NCI-H1105 treated with DMSO at 0.1 percent for 48 hours (cell line): ENCODE measurements at places on chromosomes 6 and 20.
A peak's percentile ranks its signal among the peaks of the same experiment; 100 is the strongest.

DNA sequence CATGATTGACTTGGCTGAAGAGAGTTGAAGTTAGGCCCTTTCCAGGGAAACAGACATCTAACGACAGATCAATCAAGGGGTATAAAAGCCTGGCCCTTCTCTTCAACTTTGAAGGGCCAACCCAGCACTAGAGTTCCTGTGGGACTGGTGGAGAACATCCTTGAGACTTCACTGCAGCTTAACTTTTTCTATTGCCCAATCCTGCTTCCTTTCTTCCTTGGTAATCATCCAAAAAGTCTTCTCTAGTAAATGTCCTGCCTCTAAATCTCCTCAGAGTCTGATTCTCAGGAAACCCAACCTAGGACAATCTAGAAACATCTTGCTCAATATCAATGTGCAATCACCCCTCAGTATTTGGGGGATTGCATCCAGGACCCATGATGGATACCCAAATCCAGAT, 1.9 kb downstream of the MKKS start:
- DNase-seq = no peak

DNA sequence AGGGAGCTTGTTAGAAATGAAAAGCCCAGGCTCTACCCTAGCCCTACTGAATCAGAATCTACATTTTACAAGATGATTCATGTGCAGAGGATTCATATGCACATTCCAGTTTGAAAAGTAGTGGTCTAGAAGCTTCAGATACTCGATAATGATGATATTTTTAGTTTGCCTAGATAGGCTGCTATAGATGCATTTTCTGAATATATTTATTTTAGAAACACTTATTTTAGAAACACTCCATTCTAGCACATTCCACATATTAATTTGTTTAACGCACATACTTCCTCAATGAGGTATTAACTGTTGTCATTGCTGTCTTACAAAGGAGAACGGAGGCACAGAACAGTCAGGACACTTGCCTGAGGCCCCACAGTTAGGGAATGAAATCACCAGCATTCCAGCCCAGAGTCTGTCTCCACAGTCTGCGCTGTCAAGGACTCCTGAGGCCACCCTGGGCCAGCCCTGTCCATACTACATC, 64.4 kb downstream of the SNAP25 start:
- no peak for DNase-seq

DNA sequence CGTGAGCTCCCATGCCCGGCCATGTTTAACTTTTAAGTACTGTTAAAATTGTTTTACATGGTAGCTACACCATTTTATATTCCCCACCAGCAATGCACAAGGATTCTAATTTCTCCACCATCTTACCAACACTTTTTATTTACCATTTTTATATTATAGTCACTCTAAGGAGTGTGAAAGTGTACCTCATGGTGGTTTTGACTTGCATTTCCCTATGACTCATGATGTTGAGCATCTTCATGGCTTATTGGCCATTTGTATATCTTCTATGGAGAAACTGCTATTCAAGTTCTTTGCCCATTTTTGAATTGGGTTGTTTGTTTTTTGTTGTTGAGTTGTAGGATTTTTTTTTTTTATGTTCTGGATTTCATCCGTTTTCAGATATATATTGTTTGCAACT, 15.6 kb upstream of the BPHL start:
- DNase-seq = no peak

- DNase-seq = no peak
Measured at GRCh38 chr20:24212494-24212893, 223.9 kb upstream of the GGTLC1 start.

DNA sequence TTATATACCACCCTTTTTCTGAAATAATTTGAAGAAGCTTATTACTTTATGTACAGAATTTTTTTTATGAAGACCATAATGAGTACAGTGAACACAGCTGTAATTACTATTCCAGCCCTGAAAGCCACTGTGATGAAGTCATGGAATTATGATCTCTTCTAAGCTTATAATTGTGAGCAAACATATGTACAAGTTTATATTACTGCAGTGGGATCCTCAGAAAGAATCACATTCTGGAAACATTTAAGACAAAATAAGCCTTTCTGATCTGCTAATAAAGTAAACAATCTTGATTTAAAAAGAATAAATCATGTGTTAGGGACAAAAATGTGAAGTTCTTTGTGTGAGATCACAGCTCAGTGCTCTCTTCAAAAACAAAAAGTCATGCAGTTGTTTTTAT, 560.4 kb downstream of the CD109 start:
- DNase-seq = no peak

- no peak for DNase-seq
Measured at GRCh38 chr6:43702534-43703440, 15.2 kb upstream of the MRPS18A start.

DNA sequence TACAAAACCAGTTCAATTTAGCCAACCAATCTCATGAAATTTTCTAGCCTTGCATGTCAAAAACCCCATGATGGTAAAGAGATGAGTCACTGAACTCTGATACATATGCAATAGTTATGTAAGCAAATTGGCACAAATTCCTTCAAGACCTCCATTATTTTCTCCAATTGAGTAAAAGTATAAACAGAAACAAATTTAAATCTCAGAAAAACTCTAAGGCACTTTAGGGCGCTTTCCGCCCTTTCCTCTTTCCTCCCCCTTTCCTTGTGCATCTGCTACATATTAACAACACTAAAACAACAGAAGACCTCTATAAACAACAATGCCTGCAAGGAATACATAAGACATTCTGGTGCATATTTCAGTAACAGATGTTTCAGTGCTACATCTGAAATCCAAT, 48.5 kb downstream of the KIF13A start:
- no peak for DNase-seq

DNA sequence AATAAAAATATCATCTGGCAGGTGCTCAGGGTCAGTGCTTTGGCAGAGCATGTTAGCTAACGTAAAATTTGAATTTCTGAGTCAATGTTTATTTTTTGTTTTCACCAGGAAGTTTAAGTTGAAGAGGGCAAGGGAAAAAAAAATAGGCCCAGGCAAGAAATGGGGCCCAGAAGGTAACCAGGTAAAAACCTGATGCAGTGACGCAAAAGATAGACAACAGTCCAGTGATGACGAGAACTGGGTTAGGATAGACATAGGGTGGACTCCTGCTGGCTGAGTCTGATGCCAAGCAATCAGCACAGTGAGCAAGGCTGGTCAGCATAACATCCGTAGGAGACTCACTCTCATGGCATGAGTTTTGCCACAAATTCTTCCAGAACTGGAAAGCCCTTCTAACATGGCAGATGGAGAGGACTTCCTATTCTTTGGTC, 42.2 kb downstream of the ZHX3 start:
- DNase-seq = no peak

DNA sequence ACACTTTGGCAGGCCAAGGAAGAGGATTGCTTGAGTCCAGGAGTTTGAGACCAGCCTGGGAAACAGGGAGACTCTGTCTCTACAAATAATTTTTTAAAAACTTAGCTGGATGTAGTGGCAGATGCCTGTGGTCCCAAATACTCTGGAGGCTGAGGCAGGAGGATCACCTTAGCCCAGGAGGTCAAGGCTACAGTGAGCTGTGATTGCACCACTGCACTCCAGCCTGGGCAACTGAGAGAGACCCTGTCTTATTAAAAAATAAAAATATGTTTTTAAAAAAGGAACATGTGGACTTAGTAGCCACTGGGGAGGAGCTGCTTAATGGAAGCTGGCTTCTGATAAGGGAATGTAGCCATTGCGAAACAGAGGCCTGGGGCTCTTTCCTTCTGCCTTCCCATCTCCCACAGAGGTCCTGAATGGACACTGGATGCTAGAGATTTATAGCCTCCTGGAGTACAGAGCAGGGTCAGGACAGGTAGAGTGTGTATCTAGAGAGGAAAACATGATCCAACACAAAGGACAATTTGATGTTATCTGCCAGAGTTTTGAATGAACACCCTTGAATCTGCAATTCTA, 21.7 kb upstream of the GMNN start:
- no peak for DNase-seq

GRCh38 chr6:13474787-13475186, 12.6 kb downstream of the GFOD1 start:
- DNase-seq = no peak

GRCh38 chr6:21098744-21099143, 494.8 kb upstream of the SOX4 start:
- peak; percentile 26 for DNase-seq

DNA sequence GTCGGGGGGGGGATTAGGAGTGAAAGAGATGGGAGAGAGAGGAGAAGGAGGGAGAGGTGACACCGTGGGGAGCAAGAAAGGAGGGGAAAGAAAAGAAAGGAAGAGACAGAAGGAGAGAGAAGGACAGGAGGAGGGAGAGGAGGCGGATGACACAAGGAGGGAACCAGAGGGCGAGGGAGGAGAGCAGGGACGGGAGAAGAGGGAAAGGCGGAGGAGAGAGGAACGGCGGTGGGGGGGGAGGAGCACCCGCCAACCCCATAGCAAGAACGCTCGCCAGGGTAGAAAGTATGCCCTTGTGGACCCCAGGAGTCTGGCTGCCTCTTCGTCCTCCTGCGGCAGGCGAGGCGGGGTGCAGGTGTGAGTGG, 4.5 kb upstream of the INSM1 start:
- peak; percentile 88 for DNase-seq

GRCh38 chr20:37543828-37544227, 16.2 kb upstream of the BLCAP start:
- peak; percentile 3 for DNase-seq

- no peak for DNase-seq
Measured at GRCh38 chr6:50278663-50279062, 228.9 kb upstream of the DEFB112 start.

- DNase-seq = no peak
Measured at GRCh38 chr6:154932515-154933027, 62.5 kb upstream of the TIAM2 start.

DNA sequence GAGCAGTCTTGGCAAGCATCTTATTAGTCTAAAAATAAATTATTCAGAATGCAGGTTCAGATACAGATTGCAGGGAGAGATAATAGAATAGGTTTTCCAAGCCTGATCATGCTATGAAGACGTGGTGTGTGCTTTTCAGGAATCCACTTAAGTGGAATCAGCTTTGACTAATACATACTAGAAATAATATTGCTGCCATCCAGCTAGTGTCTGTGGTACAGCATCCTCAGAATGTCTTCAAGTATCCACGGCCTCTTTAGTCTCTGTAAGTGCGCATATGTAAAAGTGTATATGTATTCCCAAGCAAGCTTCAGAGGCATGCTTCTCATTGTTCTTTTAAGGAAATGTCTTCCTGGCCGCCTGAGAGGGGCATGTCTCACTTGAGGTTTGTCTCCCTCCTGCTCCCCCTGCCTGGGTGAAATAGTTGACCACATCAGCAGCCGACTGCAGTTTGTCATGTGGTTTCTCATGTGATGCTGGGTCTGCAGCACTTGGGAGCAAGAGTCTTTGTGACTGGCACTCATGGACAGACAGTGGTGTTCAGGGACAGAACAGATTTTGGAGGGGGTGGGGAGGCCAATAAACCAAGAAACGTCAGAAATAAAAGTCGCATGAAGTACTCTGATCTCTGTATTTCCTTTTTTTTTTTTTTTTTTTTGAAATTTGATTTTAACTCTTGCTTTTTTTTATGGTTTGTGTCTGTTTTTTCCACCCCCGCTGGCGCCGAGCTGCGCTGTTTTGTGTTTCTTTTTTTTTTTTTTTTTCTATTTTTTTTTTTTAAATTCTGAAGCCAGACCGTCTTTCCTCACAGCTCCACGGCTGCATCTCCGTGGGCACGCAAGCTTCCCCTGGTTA, 150.8 kb downstream of the PRL start:
- DNase-seq = peak; percentile 13

GRCh38 chr6:132797951-132798868, at the start of gene SLC18B1:
TSS of gene SLC18B1 (minus strand) at chr6:132798637. CDS start at chr6:132798456, 181 bp downstream.
- peak; percentile 56 for DNase-seq

GRCh38 chr20:43293068-43293786, 103.5 kb upstream of the PTPRT start:
- DNase-seq = no peak

DNA sequence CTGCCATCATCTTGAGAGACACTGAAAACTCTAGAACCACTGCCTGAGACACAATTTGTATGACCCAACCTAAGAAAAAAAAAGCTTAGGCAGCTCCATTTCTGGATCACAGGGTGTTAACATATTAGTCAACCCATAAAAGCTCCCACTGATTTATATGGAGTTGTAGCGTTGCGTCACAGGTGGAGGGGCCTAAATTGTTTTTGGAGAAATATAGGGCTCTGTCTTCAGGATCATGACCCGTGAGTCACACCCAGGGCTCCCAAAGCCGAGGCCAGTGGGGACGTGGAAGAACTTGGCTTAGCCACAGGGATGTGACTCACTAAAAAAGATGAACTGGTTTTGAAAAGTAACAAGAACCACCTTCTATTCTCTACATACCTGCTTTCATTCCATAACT, 116.5 kb upstream of the BMP2 start:
- no peak for DNase-seq

DNA sequence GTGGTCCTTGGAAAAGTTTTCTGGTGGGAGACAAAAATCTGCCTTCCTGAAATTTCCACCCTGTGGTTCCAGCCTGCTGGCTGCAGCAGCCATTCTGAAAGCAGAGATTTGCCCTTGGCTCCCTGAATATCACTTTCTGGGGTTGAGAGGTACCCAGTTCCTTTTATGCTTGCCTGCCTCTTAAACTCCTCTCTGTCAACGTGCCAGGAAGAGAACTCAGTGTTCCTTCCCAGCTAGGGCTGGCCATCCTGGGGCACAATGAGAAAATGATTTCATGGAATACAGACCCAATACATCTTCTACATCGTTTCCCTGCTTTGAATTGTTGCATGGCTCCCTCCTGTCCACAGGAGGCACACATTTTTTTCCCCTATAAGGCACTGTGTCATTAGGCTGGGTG, 1.6 kb upstream of the DSN1 start:
- no peak for DNase-seq

DNA sequence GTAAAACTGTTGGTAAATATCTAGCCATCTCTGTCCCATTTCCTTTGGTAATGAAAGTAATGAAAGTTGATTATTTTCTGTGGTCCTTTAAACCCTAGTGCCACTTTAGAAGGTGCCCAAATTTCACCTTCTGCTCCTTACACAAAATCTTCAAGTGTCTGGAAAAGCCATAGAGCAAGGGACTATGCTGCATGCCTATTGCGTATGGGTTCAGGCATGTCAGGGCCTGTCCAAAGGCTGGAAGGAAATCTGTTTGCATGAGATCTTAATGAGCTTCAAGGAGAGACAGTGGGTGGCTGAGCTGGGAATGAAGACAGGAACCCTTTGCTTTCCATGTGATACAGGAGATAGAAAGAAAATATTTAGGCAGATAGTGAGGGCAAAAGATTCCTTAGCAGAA, 66.6 kb upstream of the CCN6 start:
- peak; percentile 36 for DNase-seq

DNA sequence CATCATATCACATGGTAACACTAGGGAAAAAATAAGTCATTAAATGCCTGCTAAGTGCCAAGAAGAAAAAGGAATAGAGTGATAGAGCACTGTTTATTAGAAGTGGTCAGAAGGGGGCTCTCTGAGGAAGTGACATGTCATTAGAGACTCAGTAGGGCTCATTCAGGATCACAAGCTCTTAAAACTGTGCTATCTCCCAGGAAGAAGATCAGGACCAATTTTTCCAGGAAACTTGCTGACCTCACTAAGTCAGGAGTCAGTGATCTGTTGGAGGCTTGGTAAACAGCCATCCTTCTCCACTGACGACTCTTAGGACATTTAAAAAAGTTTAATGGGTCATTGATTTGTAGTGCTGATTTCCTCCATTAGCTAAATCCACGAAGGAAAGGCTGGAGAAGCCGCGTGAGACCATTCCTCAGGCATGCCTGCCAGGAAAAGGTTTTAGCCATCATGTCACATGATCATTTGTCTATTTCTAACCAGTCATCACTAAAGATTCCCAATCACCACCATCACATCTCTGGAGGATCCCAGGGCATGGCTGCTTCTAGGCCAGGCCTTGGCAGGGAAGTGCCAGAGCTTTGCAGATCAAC, 5.9 kb upstream of the PTPN1 start:
- DNase-seq = peak; percentile 9

GRCh38 chr20:60454491-60454890, 496.3 kb downstream of the CDH26 start:
- DNase-seq = no peak
